Liver (tissue), 10 donors: ENCODE measurements at places on chromosomes 3 and 15. TPM values are rescaled to one million over a fixed set of nuclear protein-coding genes. Genes with fewer than 3 reads are reported as not detected.

IL12A gene
- polyA plus RNA-seq, result 0.25 TPM

MEIS2 gene
- polyA plus RNA-seq, result 4.3 TPM

MNS1 gene
- 0.38 TPM for polyA plus RNA-seq

GRIP2 gene
- polyA plus RNA-seq, result 0.09 TPM

GPR62 gene
- polyA plus RNA-seq, result not detected

ATP8B4 gene
- polyA plus RNA-seq, result 7.1 TPM

CYP8B1 gene
- 229 TPM for polyA plus RNA-seq

CCDC39 gene
- polyA plus RNA-seq, result 0.08 TPM

USP13 gene
- polyA plus RNA-seq, result 4.2 TPM

CPN2 gene
- polyA plus RNA-seq, result 169 TPM

HCLS1 gene
- polyA plus RNA-seq, result 26.6 TPM

RAB27A gene
- polyA plus RNA-seq, result 21.5 TPM

KNL1 gene
- 2.2 TPM for polyA plus RNA-seq

MASP1 gene
- polyA plus RNA-seq, result 64.2 TPM

THSD4 gene
- polyA plus RNA-seq, result 1.3 TPM

CCR3 gene
- 0.13 TPM for polyA plus RNA-seq

CAMK2N2 gene
- polyA plus RNA-seq, result not detected

HESX1 gene
- 0.52 TPM for polyA plus RNA-seq

LEKR1 gene
- polyA plus RNA-seq, result 0.72 TPM

MITF gene
- polyA plus RNA-seq, result 0.91 TPM

IGSF10 gene
- polyA plus RNA-seq, result 0.24 TPM

LINGO1 gene
- polyA plus RNA-seq, result not detected

LTF gene
- 1.9 TPM for polyA plus RNA-seq

OGG1 gene
- polyA plus RNA-seq, result 10.8 TPM

TGM5 gene
- polyA plus RNA-seq, result not detected

TIMP4 gene
- 0.82 TPM for polyA plus RNA-seq

NPAP1 gene
- polyA plus RNA-seq, result not detected

HTR3E gene
- not detected for polyA plus RNA-seq

LNP1 gene
- 1.2 TPM for polyA plus RNA-seq

SOX14 gene
- polyA plus RNA-seq, result not detected
